CD8-positive, alpha-beta memory T cell (primary cell): ENCODE measurements at places on chromosomes 3 and 15. TPM values are rescaled to one million over a fixed set of nuclear protein-coding genes. Genes with fewer than 3 reads are reported as not detected.

GRCh38 chr3:27378331-27378730 lies 9.1 kb upstream of the NEK10 start:
- no peak for DNase-seq

Gene CKMT1A
- not detected for polyA plus RNA-seq

- DNase-seq, result no peak
Observed at GRCh38 chr3:69764121-69764741, 25.0 kb downstream of the MITF start.

Gene PAQR9
- not detected for polyA plus RNA-seq
